ENCODE measurements at places on chromosomes 4 and X.

GRCh38 chr4:55013431-55013955 lies 111.9 kb downstream of the KDR start:
- no peak for DNase-seq

GRCh38 chrX:111881715-111882114 lies 5.7 kb downstream of the TRPC5OS start:
- DNase-seq: no peak

DNA sequence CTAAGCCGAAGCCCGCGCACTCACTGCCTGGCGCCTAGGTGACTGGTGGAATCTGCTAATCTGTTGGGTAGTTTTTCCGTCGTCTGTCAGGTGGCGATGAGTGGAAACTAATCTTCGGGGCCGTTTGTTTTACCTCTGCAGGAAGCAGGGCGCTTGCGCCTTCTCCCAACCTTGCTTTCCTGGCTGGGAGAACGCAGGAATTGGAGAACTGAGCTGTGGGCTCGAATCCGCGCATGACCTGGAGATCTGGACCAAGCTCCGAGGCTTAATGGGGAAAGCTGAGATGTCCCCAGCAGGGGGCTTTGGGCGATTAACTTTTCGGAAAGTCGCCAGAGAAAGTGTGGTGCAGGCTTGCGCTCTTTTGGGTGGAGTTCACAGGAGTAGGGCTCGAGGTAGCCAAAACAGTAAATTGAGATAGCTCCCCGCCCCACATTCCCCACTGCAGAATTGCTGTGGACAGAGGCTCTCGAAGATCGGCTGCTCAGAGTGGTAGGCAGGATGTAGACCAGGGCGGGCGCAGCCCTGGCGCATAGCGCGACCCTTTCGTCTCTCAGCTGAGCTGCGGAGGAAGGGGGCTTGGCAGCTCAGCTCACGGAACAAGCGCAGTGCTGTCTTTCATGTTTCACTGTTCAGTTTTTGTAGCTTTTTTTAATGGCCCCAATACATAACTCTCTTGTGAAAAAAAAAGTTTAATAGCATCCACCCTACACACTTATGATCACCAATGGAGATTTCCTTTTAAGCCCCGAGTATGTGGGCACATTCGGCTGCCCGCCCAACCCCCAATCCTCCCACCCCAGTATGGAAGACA lies 2.7 kb upstream of the FGF5 start:
- no peak for DNase-seq

GRCh38 chrX:101931136-101931487 lies 715 bp downstream of the ZMAT1 start:
- no peak for DNase-seq

DNA sequence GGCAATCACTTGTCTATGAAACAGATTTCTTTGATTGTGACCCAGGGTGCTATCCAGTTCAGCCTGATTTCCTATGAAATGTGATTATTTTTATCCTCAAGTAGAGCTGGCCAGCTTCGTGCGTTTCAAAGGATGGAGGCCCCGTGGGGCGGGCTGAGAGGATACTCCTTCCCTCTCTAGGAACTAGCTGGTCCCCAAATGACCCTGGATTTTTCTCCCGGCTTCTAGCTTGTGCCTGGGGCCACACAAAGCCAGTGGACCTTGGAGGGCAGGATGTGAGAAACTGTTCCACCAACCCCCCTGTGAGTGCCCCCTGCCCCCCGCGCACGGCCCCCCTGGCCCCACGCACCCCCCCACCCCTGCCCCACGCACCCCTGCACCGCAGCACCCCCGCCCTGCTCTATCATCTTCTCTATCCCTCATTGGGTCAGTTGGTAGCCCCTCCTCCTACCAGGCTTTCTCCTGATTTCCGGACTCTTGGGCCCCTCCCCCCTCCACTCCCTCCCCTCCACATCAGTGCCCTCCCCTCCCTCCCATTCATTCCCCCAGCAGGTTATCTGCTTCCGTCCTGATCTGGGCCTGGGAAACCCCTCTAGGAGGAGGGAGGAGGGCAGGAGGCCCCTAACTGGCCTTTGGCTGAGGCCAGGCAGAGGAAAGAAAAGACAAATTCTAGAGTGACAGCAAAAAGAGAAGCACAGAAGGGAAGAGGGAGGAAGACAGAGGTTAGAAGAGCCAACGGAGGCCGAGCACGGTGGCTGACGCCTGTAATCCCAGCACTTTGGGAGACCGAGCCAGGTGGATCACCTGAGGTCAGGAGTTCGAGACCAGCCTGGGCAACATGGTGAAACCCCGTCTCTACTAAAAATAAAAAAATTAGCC lies 3.3 kb downstream of the XPNPEP2 start:
- DNase-seq: no peak

GRCh38 chrX:31057691-31058090 lies 14.2 kb downstream of the FTHL17 start:
- DNase-seq: no peak

DNA sequence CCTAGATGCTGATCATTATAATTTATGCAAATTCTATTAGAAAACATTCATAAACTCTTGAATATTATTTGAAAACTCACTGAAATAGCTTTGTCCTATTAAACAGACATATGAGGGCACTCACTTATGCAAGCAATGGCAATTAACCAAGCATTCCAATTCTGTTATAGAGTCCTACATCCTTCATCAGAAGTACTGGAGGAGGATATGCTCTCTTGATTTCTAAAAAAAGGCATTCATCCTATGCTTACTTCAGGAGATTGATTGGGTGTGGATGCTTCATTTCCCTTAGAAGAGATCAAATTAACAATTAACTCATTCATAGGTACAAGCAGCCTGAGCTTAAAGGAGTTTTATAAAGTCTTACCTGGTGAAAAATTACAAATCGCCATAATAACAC lies 1317.2 kb downstream of the PCDH7 start:
- DNase-seq: no peak

DNA sequence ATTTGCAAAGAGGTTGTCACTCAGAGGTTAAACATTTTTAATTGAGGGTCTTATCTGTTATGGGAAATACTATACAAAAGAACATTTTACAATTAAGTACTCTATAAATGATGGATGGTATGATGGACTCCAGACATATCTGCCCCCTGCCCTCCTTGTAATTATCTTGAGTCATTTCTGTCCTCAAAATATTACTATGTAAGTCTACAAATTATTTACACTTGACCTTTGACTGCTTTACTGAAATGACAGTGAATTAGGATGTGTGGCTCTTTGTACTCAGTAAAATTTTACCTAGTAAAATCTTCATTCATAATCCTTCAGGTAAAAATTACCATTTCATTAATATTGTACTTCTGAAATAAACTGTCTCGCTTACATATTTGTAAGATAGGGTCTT lies 46.5 kb downstream of the USP9X start:
- no peak for DNase-seq

- no peak for DNase-seq
Observed at GRCh38 chr4:12924728-12925320, 559.3 kb downstream of the RAB28 start.

- peak; percentile 98 for DNase-seq
Observed at GRCh38 chrX:15737959-15738902, at the start of gene CA5B. Gene CA5B, plus strand, starts transcription at chrX:15738270. Its CDS starts 11,754 bp downstream, at chrX:15750024.

- DNase-seq: no peak
Observed at GRCh38 chr4:156138781-156139280, 185.2 kb upstream of the CTSO start.
